Suppressor macrophage (primary cell): ENCODE measurements at places on chromosomes 6 and 20.

GRCh38 chr20:41047279-41047974 lies 18.8 kb downstream of the TOP1 start:
- no peak for DNase-seq

DNA sequence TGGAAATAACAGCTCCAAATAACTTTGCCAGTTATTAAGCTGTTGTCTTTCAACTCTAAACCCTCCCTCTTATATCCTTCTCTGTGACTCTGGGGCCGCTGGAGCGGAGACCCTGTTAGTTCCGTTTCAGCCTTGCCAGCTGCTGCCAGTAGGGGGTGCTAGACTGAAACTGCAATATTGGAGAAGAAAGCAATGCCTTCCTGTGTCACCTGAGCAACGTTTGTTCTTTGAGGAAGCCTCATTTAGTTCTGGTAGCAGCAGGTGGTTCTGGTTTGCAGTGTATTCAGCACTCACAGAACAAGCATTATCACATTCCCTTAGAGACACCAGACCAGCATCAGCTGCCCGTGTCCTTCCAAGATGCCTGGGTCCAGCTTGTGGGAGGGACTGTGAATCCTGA lies 22.9 kb upstream of the JAG1 start:
- no peak for DNase-seq

DNA sequence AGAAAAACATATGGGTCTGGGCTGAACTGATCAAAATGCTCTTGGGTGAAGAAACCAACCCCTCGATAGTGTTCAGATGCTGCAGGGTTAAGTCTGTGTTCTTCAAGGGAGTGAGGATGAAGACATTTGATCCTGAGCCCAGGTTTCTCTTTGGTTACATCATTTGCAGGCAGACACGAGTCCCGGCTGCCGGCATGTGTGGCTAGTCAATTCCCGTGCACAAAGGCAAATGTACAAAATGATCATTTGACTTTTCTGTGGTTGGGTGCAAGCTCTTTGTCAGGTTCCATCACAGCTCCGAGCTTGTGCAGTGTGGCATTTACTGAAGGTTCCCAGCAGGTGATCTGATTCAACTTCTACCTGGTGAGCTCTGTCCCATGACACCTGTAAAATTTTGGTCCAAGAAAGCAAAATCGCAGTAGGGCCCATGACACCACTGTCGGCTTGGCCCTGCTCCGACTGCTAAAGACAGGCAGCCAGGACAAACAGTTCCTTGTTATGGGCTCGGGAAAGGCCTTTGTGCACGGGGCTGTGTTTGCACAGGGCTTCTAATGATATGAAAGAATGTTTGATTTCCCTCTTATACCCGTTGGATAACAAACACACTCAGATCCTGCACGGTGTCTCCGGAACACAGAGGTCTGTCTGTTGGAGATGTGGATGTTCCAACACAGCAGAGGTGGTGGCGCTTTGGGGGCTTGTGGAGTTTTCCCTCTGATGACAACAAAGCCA lies 46.9 kb downstream of the GJA10 start:
- no peak for DNase-seq

GRCh38 chr6:6711832-6712448 lies 123.4 kb downstream of the LY86 start:
- peak; percentile 67 for DNase-seq

GRCh38 chr6:29653452-29654038 lies 3.3 kb upstream of the MOG start:
- DNase-seq: peak; percentile 57

GRCh38 chr6:140915103-140915502 lies 1217.6 kb upstream of the GJE1 start:
- DNase-seq: no peak

GRCh38 chr6:42106112-42107023 lies 36.1 kb downstream of the C6orf132 start:
- DNase-seq: no peak

GRCh38 chr20:40493071-40493470 lies 196.0 kb downstream of the MAFB start:
- DNase-seq: peak; percentile 27

DNA sequence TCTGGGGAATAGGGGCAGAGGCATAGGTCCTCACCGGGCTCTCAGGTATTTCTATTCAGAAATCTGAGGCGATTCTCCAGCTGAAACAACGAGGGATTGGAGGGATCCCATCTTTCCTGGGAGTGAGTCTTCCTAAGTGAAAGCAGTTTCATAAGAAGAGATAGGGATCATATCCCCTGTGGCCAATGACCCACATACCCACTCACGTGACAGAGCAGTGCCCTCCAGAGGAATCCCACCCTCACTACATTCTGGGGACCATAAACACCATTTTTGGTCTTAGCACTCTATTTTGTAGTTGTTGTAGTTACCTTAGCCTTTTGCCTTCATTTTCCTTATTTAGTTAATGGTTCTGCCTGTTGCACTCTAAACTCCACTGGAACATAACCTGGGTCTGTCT lies 121.1 kb downstream of the GPR63 start:
- no peak for DNase-seq

GRCh38 chr6:28105245-28105639 lies 19.2 kb upstream of the ZSCAN16 start:
- DNase-seq: no peak

GRCh38 chr6:113246186-113246585 lies 611.0 kb upstream of the MARCKS start:
- no peak for DNase-seq

DNA sequence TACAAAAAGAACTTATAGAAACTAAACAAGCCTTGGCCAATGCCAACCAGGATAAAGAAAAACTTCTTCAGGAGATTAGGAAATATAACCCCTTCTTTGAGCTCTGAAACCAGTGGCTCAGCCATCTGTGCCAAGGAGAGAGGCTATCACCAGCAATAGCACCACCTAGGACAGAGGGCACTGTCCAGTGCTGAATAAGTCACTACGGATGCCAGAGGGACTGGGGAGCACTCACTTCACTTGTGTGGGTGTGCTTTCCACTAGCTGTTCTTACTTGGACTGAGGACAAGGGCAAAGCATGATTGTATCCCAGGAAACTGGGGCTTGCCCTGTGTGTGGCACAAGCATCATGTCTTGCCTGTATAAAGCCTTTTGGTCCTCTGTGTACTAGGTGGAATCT lies 15.5 kb downstream of the TAF11 start:
- DNase-seq: no peak

DNA sequence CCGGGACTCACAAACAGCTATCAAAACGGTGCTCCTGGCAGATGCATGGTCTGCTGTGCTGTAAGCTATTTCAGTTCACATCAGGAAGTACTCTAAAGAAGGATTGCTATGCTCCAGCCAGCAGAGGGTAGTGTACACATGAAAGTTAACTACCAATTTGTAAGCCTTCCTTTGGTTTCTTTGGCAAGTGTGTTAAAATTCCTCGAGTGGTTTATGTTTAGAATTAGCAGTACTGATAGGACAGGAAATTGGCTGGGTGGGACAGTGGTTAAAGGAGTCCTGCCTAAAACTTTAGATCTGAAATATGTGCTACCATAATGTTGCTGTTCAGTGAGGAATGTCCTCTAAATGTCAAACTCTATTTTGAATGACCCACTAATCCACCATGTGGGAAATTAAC lies 47.4 kb downstream of the TRMT11 start:
- DNase-seq: peak; percentile 31

- DNase-seq: peak; percentile 89
These were observed 97.7 kb downstream of the KCNB1 start for GRCh38 chr20:49384437-49385434.

DNA sequence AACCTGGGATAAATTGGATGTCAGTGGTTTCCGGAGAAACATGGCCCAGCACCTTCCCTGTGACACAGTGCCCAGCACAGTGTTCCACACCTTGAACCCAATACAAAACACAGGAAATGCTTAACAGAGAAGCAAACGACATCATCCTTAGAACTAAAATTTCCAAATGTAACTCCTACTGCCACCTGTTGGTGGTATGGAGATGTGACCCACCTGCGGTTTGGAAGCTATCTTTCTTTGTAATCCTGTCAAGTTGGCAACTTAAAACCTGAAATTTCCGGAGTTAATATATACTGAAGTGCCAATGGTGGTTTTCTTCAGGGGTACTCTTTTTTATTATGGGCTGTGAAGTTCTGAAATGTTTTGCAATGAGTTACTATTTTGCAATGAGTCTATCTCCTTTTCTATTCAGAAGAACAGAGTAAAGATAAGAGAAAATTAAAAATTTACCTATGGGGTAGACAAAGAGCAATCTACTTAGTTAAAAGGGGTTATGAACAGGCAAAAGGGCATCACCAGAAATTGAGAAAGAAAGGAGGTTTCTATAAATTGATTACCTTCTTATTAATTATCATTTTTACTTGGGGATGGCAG lies 658.8 kb downstream of the PTPRT start:
- DNase-seq: peak; percentile 23

DNA sequence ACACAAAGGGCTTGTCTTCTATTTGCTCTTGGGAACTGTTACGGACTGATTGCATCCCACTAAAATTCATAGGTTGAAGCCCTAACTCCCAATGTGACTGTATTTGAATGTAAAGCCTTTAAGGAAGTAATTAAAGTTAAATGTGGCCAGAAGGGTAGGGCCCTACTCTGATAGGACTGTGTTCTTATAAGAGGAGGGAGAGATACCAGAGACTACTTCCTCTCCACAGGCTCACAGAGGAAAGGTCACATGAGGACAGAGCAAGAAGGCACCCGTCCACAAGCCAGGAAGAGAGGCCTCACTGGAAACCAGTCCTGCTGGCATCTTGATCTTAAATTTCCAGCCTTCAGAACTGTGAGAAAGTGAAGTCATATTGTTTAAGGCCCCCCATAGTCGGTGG lies 211.9 kb downstream of the CDH26 start:
- peak; percentile 45 for DNase-seq

DNA sequence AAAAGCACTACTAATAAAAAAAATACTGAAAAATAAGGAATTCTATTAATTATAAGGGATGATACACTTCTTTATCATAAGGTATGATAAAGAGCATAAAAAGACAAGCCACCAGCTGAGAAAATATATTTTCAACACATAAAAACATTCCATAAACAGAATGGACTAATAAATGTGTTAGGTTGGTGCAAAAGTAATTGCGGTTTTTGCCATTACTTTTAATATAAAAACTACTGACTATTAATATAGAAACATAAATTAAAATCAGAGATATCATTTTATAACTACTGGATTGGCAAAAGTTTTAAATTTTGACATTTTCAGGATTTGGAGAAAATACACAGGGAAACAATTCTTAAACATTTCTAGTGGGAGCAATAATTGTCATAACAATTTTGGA lies 37.1 kb upstream of the FKBP1C start:
- no peak for DNase-seq

GRCh38 chr6:128024046-128024445 lies 123.2 kb upstream of the THEMIS start:
- no peak for DNase-seq

- no peak for DNase-seq
These were observed 3.8 kb downstream of the SLC44A4 start for GRCh38 chr6:31874836-31875572.

DNA sequence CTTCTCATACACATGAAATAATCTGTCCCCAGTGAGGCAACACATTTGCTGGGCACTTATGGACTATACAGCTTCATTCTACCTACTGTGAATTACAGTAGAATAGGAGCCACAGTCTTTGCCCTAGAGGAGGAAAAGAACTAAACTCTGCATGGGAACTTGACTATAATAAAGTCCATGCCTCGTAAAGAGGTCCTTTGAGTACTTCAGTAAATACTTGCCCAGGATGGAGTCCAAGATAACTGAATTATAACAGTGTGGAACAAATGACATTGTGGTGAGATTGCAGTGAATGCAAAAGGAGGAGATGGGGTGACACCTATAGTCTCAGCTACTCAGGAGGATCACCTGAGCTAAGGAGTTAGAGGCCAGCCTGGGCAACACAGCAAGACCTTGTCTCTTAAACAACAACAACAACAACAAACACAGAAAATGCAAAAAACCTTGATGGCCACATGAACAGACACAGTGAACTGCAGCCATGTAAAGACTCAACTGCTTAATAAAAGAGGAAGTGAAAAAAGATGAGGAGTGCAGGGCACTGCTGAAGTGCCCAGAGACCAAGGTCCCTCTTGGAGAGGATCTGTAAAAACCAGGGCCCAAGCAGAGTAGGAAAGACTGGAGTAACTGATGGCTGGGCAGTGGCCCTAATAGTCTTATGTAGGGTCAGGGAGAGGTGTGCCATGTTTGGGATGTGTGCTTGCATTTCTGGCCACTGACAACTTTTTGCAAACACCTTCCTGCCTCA lies 3.7 kb downstream of the MRPS18A start:
- peak; percentile 65 for DNase-seq

DNA sequence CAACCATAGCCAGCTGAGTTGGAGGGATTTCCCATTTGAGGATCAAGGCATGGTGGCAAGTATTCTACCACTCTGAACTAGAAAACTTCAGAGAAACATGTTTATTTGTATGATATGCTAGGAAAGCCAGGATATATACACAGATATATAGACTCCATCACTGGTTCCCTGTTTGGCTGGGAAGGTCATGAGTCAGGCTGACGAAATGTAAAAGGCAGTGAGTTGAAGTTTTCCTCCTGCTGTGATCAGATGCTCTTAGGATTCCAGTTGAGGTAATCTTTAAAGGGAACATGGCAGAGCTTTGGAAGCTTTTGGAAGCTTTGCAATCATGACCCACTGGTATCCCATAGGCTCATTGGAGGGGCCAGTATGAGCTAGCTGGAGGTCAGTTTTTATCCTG lies 1369.1 kb downstream of the EPHA7 start:
- no peak for DNase-seq

- no peak for DNase-seq
These were observed 65.2 kb downstream of the CDKAL1 start for GRCh38 chr6:20599302-20600051.

DNA sequence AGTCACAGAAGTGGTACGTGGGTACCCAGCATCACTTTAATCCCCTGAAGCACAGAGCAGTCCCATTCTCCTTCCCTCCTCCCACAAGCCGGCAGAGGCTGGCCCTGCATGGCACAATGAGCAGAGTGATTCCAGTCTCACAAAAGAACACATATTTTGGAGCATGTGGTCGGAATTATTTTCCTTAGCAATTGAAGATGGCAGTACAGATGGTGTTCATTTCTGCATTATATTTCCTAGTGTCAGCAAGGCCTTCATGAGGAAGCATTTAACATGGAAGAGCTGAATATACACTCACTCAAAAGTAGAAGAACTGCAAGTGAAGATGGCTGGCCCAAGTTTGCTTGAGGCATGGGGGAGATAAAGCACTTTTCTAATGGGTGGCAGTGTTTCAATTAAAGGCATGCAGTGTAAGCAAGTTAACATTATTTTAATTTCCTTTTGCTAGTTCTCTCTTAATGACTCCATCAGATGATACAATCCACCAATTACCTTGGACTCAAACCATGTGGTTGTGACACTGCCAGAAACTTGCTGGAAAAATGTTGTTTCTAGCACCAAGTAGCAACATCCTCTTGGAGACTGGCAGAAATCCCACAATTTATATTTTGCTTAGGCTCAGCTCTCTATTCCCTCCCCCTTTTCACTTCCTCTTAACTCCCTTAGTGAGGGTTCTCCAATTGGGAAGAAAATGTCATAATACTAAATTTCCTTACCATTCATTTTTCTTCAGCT lies 74.4 kb downstream of the ARHGAP18 start:
- DNase-seq: peak; percentile 68
